Chondrocyte (in vitro differentiated cells): ENCODE measurements at places on chromosomes 5 and 9. TPM values are rescaled to one million over a fixed set of nuclear protein-coding genes. Genes with fewer than 3 reads are reported as not detected.

- no peak for DNase-seq
Measured at GRCh38 chr9:21031091-21031807, at the start of gene HACD4. Gene HACD4 (minus strand): TSS chr9:21031640. CDS start chr9:21031590, 50 bp downstream.

DNA sequence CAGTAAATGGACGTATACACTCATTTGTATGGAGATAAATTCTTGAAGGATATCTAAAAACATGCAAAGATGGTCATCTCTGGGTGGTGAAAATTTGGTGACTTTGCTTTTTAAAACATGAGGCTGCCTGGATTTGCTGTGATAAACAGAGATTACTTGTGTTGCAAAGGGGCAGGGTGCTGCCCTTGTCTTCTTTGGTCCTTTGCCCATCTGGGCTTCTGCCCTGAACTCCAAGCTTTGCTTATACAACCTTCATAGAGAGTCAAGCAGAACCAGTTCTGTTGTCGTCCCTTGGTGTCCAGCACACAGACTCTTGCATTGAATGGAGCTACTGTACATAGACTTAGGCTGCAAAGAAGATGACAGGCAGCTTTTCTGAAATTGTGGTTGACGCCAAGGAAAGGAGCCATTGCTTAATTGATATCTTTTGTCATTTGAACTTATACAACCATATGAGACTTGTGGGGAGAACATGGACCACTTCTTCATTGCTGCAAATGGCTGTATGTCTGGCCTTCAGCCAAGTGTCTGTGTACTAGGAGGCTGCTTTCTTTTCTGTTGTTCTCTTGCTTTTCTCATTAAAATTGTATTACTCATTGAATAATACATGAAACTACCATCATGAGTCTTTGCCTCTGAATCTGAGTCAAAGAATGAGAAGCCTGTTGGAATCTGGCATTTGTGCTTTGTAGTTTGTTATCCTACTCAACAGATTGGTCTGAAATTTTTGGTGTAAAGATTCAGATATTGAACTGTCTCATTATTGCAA is 152.5 kb downstream of the DMRT2 start:
- no peak for DNase-seq

DNA sequence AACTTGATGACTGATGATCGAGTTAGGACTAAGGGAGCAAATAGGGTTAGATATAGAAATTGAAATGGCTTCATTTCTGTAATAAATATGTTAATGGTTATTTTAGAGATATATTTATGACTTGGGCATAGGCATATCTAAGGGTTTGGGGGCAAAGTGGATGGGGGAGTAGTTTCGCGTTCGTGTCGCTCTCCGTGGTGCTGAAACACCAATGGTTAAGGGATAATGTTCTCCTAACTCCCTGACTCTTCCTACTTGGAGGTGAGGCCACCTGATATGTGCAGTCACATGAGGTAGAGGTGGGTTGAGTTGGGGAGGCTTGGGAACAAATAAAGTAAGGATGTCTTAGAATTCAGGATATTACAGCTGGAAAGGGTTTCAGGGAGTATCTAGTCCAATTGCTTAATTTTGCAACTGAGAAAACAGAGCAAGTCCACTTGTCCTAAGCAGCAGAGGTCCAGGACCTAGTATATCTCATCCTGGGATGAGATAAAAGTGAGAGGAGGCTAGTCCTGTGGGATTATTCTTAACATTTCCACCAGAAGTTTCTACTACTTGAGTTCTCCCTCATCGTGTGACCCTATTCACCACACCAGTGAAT is 44.0 kb upstream of the MAP1B start:
- DNase-seq: no peak

GRCh38 chr9:107624234-107624948 is 134.8 kb upstream of the KLF4 start:
- DNase-seq: no peak

- DNase-seq: no peak
Measured at GRCh38 chr5:90528601-90529193, 687 bp downstream of the LYSMD3 start.

GRCh38 chr5:18438126-18438525 is 803.9 kb downstream of the TAF11L14 start:
- no peak for DNase-seq

GRCh38 chr9:91451431-91452270 is 28.0 kb upstream of the NFIL3 start:
- no peak for DNase-seq

GRCh38 chr5:127486471-127486870 is 31.0 kb upstream of the PRRC1 start:
- DNase-seq: no peak

GRCh38 chr5:147407094-147407681 is 102.7 kb downstream of the DPYSL3 start:
- no peak for DNase-seq

GRCh38 chr5:147391781-147392180 is 118.1 kb downstream of the DPYSL3 start:
- no peak for DNase-seq

DNA sequence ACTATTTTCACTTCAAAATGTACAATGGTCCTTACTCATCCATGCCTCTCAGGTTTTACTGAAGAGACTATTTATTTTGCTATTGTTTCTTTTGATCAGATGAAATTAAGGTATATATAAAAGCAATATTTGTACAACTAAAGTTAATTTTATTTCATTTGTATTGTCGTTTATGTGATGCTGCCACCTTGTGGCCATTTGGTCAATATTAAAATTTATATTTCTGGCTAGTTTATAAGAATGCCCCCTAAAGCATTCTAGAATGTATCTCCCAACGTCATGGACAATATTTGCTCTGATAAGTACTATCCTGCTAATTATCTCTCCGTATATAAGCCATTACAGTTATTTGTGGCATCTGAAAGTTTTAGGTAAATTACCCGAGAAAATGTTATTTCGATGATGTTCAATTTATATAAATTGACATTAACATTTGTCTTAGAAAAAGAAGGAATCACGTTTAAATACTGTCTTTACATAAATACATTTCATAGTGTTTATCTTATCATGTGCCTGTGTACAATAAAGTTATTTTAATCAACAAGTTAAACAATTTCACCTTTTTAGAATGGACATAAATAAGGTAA is 680.0 kb downstream of the TAF11L14 start:
- no peak for DNase-seq

GRCh38 chr5:172506251-172506650 is 51.9 kb upstream of the SH3PXD2B start:
- no peak for DNase-seq

DNA sequence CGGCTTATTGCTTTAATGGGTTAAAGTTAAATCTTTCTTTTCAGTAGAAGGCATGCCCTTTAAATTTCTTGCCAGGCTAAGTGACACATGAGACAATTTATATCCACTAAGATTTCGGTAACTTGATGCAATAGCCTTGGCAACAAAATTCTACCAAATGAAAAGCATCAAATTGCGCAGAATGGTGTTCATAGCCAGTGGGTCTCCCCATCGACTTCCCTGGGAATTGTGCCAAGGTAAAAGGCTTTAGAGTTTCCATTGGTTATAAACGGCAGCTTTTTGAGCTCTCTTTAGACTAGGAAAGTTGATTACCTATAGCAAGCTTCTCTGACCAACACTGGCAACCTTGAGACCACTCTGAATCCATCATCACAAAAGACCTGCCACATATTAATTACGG is 358.4 kb downstream of the ARRDC3 start:
- no peak for DNase-seq

GRCh38 chr9:111456529-111456928 is 27.7 kb downstream of the ECPAS start:
- no peak for DNase-seq

DNA sequence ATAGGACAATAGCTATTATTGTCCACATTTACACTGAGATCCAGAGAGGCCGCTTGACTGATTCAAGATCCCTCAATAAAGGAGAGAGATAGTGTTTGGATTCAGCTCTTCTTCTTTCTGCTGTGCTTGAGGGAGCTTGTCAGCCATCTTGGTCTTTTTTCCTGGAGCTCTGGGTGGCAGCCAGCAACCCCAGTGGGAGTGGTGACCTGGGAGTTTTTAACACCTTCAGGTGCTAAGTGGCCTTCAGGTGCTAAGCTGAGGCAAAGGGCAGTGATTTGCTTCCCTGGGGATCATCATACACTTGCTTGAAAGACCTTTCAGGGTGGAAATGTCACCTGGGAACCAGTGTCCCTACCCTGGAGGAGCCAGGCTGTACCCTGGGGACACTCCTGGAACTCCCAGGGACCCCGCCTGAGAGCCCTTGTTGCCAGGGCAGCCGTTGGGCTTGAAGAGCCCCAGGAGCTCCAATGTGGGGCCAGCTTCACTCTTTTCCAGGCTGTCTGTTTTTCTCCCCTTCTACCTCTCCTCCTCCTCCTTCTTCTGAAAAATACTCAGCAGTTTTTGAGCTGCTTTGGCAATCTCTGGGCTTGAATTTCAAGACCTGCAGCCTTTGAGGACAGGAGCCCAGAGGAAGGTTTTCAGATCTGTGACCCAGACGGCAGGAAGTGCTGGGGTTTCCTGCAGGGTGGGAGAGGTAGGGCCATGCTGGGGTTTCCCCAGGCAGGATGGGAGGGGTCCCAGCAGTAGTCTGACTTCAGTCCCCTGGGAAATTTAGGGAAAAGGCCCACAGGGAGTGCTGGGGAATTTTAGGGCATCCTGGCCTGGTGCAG is 59.7 kb downstream of the FGF18 start:
- DNase-seq: no peak

GRCh38 chr5:43386960-43387362 is 25.2 kb downstream of the CCL28 start:
- no peak for DNase-seq

GRCh38 chr9:19551124-19551929 is 142.5 kb downstream of the ACER2 start:
- DNase-seq: no peak

DNA sequence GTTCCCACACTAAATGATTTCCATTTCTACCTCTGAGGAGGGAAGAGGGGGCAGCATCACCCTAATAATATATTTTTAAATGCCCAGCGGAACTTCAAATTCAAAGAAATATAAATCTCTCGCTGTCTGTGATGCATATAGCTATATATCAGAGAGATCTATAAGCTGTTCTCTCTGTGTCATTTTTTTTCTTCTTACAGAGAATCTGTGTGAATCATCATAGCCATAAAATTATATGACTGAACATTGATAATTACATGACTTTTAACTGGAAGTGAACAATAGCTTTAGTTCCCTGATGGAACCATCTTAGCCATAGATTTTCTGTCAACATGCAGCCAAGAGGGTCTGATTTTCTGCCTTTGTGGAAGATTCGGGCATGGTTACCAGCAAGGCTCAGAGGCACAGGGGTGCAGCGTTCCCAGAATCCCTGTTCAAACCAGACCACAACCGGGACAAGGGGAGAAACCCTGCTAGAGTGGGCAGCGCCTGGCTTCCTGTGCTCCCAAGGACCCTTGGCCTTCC is 93.7 kb upstream of the OSMR start:
- no peak for DNase-seq

- DNase-seq: no peak
Measured at GRCh38 chr9:109107402-109108240, 12.1 kb downstream of the TMEM245 start.

DNA sequence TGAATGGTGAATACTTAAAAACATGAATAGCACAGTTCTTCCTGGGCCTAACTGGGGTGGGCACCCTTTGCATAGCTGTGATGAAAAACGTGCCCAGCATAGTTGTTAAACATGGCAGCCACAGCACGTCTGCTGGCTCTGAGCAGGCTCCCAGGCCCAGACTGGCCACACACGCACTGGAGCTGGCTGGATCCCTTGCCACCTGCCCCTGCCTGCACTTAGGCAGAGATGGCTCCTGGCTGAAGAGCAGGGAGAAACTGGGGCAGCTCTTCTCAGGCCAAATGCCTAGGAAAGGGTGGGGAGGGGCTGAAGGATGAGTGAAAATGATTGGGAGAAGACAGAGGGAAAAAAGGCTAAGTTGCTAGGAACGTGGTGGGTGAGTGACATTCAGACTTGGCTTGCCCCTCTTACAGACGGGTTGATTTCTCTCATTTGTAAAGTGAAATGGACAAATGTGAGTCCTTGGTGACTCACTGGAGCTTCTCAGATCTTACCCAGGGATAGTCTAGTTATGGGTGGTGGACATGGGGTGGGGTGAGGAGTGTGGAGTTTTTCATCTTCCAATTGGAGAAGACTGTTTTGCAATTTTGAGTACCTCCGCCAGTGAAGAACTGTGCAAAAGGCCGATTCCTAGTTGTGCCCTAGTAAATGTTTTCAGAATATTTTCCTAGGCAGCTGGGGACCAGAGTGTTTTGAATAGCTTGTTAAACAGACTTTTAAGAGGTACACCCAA is 42.4 kb downstream of the TRIO start:
- DNase-seq: no peak

DNA sequence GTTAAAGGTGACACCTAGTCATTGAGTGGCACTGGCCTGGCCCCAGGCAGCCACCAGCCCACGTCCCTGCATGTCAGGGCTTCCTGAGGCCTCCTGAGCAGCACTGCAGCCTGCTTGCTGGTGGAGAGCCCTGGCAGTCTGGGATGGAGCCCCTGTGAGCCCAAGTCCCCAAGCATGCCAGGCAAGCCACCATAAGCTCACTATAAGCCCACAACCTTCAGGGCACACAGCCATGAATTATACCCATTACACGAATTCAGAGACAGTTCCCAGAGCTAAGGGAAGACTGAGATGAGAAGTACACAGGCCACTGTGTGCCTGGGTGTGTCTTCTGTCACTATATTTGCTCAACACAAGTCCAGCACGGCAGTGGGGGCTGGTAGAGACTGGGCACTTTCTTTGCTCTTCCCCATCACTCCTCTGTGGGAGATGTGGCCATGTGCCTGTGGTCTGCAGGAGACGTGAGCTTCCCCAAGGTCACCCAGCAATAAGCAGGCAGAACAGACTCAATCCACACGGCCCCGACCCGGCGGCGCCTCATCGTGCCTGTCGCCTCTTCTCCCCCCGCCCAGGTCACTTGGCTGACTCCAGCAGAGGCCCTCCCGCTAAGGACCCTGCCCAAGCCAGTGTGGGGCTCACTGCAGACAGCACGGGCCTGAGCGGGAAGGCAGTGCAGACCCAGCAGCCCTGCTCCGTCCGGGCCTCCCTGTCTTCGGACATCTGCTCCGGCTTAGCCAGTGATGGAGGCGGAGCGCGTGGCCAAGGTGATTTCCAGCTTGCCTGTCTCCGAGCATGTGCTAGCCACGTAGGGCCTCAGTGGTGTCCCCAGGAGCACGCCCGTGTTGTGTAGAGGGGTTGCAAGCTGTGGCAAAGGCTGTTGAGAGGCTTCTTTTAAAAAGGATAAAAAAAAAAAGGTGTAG is 114.8 kb downstream of the WNK2 start:
- DNase-seq: peak; percentile 88

- DNase-seq: no peak
Measured at GRCh38 chr9:124812441-124812876, 35.5 kb downstream of the OLFML2A start.

The ADAMTS19 gene
- total RNA-seq: 0.08 to 0.12 TPM in 2 of 3 replicates, not detected in the other

The PCA3 gene
- not detected in 3 replicates for total RNA-seq

The PCDHGB1 gene
- total RNA-seq: 2.4 to 2.7 TPM (median 2.7 TPM) in 3 replicates

The SLC6A19 gene
- not detected in 3 replicates for total RNA-seq

The SPINK4 gene
- total RNA-seq: not detected in 3 replicates

The PCSK5 gene
- total RNA-seq: 8.3 to 75.9 TPM (median 8.9 TPM) in 3 replicates

The INSL4 gene
- not detected in 3 replicates for total RNA-seq

The SLC6A7 gene
- total RNA-seq: 0.15 TPM in 1 of 3 replicates, not detected in the others

The PCDHGB3 gene
- 0.21 to 0.36 TPM (median 0.30 TPM) in 3 replicates for total RNA-seq

The CARTPT gene
- not detected in 3 replicates for total RNA-seq

The RAD17 gene
- 22.4 to 25.7 TPM (median 25.3 TPM) in 3 replicates for total RNA-seq

The GPR151 gene
- total RNA-seq: not detected in 3 replicates

The OR13C8 gene
- total RNA-seq: not detected in 3 replicates
